ENCODE measurements at places on chromosomes 5 and 9.
A peak's percentile ranks its signal among the peaks of the same experiment; 100 is the strongest.

- DNase-seq, result no peak
These were observed 1.5 kb downstream of the VDAC1 start for GRCh38 chr5:134003064-134003816.

DNA sequence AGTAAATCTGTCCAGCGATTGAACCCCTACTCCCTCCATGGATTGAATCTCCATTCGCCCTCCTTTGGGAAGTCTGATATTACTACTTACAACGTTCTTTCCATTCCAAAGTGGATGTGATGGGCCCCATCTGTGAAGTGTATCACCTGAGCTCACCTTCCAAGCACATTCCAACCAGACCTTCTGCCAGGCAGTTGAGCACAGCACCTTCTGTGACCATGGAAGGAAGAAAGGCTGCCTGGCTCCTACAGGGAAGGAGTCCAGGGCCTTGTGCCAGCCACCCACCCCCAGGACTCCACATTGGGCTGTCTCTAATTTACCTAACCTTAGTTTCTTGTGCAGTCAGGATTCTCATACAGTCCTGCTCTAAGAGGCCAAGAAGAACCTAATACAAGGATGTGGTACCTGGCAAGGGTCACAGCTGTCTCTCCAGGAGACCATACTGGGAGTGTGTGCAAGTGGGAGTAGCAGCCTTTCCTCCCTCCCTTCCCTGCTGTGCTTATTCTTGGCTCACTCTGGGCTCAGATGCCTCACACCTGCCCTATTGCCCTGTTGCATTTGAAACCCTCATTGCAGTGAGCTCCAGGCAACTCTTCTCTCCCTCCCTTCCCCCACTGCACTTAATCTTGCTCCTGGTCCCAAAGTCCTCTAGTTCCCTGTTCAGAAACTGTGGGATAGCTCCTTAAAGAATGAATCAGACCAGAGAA lies 116.1 kb downstream of the NRG2 start:
- no peak for DNase-seq

DNA sequence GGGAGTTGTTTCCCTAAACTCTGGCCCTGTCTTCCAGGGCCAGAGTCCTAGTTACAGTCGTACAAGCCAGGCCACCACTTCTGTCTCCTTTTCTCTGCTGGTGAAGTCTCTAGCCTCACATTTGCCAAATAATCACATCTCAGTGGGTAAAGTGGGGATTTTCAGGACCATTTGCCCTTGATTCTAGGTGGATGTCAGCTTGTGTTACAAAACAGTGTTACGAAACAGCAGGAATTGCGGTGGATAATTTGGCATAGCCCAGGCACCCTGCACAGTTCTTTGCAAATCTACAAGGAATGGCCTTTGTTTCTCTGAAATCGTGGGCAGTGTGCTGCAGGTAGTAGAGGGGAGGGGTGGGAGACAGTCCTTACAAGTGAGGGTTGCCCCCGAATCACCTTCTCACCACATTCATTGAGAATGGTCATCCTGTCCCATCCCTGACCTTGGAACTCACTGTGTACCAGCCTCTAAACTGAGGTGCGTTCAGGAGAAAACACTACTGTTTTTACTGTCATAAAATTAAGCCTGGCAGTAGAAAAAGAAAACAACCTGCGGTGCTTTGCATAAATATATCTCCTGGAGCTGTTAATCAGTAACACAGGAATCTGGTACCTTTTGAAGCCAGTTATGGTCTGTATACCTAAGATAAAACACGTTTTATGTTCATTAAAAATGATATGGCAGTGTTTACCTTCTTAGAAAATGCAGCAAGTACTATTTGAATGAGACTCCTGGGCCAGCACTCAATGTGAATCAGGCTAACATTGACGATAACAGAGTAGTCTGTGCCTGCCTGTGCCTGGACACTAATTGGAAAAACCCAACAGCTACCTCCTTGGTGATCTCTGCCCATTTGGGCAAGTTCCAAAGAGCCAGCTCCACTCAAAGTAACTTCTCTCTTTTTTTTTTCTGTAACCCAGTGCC lies 44.3 kb downstream of the CYSTM1 start:
- DNase-seq, result no peak

DNA sequence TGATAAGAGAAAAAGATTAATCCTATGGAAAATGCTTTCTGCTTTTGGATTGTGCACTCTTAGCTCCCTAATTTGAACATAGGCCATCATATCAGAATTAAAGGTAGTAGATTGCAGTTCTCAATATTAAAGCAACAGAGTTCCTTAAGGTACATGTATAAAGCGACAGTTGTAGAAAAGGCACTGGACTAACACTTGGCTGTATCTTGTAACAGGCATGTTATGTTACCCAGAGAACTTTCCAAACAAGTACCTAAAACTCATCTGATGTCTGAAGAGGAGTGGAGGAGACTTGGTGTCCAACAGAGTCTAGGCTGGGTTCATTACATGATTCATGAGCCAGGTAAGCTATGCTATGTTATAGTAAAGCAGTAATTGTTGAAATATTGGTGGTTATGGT lies 3.3 kb upstream of the SECISBP2 start:
- no peak for DNase-seq

DNA sequence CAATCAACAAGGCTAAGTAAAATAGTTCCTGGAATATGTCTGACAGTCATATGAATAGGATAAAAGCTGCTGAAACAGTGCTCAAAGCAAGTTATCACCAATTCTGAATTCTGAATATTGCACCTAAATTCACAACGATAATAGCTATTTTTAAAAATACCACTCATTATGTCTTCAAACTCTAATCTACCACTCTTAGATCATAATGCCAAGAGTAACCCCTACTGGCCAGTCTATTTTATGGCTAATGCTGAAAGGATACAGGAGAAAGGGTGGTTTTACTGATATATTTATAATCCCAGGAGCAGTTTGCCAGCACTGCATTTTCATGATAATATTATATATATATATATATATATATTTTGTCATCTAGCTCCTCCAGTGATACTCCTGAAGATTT lies 232.8 kb downstream of the PDE4D start:
- no peak for DNase-seq

GRCh38 chr5:50968356-50969149 lies 302.1 kb downstream of the PARP8 start:
- DNase-seq, result no peak

DNA sequence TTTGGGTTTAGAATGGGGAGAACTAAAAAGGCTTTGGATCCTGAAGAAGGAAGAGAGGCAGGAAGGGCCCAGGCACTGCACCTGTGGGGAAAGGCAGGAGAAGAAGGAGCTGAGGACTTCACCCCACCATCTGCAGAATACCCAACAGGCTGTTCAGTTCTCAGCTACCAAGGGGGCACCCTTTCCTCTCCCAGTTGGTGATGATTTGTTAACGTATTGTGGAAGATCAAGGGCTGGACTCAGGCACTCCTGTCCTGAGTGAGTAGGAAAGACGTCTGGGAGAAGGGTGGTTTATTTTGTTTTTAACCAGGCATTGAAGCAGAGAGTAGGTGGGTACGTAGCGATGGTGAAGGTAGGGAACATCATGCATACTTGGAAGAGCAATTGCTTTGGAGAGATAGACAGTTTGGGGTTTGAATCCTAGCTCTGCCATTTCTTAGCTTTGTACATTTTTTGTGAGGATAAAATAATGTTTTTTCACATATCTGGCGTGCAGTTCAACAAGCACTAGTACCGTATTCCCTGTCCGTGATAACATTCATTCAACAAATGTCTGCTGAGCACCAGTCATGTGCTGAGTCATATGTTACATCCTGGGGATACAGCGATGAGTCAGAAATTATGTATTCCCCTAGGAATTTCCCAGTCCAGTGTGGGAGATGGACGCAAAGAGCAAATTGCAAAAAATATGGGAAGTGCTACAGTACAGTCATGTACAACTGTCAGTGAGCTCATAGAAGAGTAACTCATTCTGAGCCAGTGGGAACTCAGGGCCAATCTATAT lies 2.1 kb downstream of the MSANTD3 start:
- no peak for DNase-seq

DNA sequence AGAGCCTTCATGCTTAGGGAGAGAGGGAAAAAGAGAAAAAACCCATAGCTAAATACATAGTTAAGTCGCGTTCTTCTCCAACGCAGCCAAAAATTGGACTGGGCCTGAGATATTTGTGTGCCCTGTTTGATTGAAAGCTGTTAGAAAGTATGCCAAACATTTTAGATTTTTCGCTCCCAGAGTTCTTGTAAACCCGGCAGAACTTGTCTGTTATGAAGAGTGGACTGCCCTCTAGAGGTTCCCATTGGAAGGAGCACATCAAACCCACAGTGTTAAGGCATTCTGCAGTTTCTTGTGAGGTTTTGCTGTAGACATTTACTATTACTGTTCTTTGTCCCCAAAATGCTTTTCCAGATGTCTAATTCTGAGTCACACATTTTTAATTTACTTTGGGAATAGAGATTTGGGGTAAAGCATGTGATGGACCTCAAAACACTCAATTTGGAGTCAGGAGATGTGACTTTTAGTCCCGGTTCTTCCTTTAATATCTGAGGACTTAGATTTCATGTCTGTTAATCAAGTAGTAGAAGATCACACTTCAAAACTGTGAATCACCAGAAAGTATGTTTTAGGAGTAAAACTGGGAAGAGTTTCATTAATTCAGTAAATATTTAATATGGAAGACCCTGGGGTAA lies 96.6 kb downstream of the PCSK1 start:
- DNase-seq, result peak; percentile 25

DNA sequence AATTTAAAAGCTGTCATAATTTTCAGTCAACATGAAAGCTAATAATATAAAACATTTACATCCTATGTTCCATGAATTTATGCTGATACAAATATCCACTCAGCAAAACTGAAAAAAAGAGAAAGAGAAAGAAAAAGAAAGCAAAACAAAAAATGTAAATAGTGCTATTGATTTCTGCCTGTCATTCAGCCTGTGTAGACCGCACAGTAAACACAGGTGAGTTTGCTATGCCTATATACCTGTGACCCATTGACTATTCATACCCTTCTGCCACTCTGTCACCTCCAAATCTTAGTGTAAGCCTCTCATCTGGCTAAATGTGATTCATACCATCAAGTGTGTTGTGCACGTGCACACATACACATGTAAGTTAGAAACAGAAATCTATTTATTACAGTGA lies 359.0 kb upstream of the RORB start:
- no peak for DNase-seq

- DNase-seq, result no peak
These were observed 5.1 kb downstream of the GLRX start for GRCh38 chr5:95817430-95817829.

- DNase-seq, result no peak
These were observed at the start of gene SH3TC2 for GRCh38 chr5:149063017-149063687. TSS of gene SH3TC2 (minus strand) at chr5:149063062. CDS start at chr5:149063022, 40 bp downstream.

- no peak for DNase-seq
These were observed 11.4 kb downstream of the GCNT4 start for GRCh38 chr5:75040973-75041372.

DNA sequence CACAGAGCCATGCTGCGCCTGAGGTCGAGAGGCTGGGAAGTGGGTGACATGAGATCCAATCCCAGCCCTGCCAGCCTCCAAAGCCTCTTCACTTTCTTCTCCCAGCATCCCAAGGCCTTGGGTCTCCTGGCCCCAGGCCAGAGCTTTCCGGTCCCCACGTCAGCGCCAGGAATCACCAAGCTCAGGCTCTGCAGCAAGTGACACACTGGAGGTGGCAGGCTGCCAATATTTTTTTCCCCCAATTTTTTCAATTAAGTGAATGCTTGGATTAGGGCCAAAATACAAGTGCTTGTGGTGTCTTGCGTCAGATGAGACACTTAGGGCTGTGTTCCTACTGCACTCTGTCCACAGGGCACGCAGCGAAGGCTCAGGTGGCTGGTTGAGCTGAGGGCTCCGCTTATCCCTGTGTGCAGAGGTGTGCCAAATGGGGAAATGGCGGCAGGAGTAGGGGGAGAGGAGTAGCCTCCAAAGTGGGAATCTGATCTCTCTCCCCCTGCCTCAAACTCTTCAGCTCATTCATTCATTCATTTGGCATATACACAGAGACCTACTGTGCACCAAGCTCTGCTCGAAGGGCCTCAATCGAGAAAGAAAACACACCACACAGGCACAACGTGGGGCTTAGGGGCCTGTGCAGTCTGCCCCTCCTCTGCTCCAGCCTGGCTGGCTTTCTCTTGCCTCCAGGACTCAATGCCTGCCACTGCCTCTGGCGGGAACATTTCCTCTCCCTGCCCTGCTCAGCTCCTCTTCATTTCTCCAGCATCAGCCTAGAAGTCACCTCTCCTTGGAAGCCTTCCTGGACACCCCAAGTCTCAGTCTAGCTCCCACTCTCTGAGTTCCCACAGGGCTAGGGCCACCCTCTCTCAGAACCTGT lies 16.6 kb downstream of the SH3PXD2B start:
- no peak for DNase-seq

DNA sequence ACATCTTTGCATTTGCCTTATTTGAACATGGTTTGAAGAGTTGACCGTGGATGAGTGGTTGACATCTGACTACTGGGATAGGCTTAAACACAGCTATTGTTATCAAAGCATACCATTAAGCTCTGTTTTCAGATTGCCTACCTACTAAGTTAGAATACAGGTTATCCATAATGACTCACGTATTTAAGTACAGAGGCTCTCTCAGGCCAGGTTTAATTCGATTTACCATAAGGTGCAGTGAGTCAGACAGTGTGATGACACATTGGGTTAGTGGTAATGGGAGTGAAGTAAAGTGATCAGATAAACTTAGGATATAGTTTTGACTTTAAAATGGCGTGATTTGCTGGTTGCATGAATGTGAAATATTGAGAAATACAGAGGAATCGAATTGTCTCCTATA lies 732.0 kb upstream of the CTNND2 start:
- DNase-seq, result no peak

GRCh38 chr9:98021306-98022040 lies 35.1 kb upstream of the NANS start:
- no peak for DNase-seq

GRCh38 chr5:171388816-171389168 lies 1.1 kb downstream of the NPM1 start:
- DNase-seq, result no peak

DNA sequence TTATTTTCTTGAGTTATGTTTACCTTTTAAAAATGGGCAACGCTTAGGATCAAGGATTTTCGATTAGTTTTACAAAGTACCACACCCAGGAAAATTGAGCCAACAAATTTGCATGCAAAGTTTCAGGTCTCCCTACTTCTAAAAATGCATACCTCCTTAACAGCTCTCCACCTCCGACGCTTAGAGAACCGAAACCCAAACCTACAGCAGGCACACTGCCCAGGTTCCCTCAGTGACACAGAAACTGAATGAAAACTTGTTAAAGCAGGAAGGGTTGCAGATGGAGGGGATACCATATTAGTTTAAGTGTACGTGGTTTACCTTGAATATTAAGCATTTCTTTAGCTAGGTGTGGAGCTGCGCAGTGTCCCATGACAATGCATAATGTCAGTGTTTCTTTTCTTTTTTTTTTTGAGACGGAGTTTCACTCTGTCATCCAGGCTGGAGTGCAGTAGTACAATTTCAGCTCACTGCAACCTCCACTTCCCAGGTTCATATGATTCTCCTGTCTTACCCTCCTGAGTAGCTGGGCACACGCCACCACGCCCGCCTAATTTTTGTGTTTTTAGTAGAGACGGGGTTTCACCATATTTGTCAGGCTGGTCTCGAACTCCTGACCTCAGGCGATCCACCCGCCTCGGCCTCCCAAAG lies 1.6 kb upstream of the SUB1 start:
- DNase-seq, result no peak

- DNase-seq, result no peak
These were observed 1.1 kb upstream of the PFDN1 start for GRCh38 chr5:140303966-140304365.

- no peak for DNase-seq
These were observed 111.2 kb downstream of the LHFPL2 start for GRCh38 chr5:78537411-78537810.

All from NCI-H1436 treated with DMSO at 0.1 percent for 48 hours (cell line).